Left ventricle myocardium inferior (tissue), 1 donor: ENCODE measurements at places on chromosomes 3 and 15. TPM values are rescaled to one million over a fixed set of nuclear protein-coding genes. Genes with fewer than 3 reads are reported as not detected.

DNA sequence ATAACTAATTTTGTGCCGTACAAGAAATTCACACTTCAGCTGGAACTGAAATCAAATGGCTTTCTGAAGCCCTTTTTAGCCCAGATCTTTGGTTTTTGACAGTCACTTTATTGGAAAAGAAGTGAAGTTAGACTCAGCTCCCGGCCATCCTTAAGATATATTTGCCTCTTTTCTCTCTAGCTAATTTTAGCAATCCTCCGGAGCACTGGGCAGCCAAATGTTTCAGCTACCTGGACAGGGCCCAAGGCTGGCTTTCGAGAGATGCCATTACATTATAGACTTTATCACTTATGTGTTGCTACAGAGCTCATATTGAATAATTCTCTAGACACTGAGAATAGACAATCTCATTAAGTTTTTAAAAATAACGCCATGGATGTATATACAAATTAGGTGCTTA is 28.5 kb upstream of the RPL39L start:
- no peaks in the 10 kb centered on the region for H3K36me3 ChIP-seq
- peaks cover 30% of the 10 kb centered on the region for H3K4me1 ChIP-seq
- H3K4me3 ChIP-seq, result no peak overlapping the region
- DNase-seq, result peak; percentile 45

- DNase-seq, result no peak
- H3K4me1 ChIP-seq, result no peaks in the 10 kb centered on the region
- no peaks in the 10 kb centered on the region for H3K36me3 ChIP-seq
These were observed 52.8 kb downstream of the SOX2 start for GRCh38 chr3:181764544-181764943.

GRCh38 chr15:19987389-19988048 is 554.1 kb downstream of the GOLGA6L6 start:
- DNase-seq, result no peak
- H3K4me3 ChIP-seq, result no peak overlapping the region
- H3K27ac ChIP-seq, result no peak overlapping the region

Gene SUSD5
- total RNA-seq, result 0.80 TPM

GRCh38 chr3:141384157-141384556 is 15.9 kb downstream of the ZBTB38 start:
- H3K4me3 ChIP-seq, result no peak overlapping the region
- H3K27ac ChIP-seq, result no peak overlapping the region
- peaks cover 35% of the 10 kb centered on the region for H3K4me1 ChIP-seq
- DNase-seq, result no peak
- no peaks in the 10 kb centered on the region for H3K27me3 ChIP-seq

DNA sequence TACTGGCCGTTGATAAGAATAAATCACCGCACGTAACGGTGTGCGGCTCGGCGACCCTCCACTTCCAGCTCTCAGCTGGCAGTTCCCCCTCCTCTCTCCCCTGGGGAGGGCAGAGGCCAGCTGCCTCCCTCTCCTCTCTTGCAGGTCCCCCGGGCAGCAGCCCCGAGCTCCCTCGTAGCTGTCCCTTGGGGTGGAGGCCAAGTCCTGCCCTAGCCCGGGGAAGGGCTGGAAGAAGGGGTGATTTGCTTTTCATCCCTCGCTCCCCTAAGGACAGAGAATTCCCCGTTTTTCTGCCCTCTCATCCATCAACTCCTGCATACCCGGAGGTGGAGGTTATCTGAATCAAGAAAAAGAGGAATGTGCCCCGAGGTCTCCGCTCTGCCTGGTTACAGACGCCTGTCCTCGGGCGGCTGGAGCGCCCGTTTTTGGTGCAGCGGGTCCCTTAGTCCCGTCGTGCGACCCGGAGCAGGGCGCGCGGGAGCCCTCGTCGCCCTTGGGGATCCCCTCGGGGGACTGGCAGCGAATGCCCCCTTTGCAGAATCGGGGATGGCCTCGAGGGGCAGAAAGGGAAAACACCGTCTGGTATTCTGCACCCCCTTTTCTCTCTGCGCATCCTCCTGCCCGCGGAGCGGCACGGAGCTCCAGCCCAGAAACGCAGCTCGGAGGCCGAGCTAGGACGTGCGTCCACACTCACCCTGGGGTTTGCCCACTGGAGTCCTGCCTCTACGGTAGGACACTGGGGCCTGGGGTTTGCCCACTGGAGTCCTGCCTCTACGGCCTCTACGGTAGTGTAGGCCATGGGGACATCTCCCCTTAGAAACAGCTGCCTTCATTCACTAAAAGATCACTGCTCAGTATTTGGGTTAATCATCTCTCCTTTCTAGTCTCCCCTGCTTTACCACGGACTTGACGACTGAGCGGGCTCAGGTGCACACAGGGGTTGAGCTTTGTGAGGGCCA is 2.2 kb downstream of the PTPRG start:
- H3K27me3 ChIP-seq, result no peaks in the 10 kb centered on the region
- peak overlapping the region; percentile 85 for H3K4me3 ChIP-seq
- H3K4me1 ChIP-seq, result peaks cover 86% of the 10 kb centered on the region
- no peak for DNase-seq
- H3K36me3 ChIP-seq, result no peaks in the 10 kb centered on the region

DNA sequence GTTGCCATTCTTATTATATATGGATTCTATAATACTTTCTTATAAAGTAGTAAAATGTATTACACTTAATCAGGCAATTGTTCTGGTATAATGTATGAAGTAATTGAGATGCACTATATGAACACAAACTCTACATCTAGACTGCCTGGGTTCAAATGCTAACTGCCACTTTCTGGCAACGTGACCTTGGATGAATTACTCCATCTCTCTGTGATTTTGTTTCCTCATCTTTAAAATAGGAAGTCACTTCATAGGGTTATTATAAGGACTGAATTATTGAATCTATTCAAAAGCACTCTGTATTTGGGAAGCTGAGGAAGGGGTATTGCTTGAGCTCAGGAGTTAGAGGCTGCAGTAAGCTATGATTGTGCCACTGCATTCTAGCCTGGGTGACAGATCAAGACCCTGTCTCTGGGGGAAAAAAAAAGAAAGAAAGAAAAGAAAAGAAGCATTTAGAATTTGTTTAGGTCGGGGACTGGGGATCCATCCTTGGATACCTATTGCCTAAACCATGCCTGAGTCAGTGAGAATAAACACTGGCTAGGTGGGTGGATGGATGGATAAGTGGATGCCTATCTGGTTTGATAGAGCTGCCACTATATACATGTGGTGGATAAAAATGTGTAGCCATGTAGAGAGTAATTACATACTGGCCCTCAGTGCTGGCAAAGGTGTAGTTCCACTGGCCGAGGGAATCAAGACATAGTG is 2.5 kb downstream of the TM4SF1 start:
- peaks cover 74% of the 10 kb centered on the region for H3K4me1 ChIP-seq
- peaks cover 53% of the 10 kb centered on the region for H3K36me3 ChIP-seq
- no peak for DNase-seq
- no peaks in the 10 kb centered on the region for H3K27me3 ChIP-seq

DNA sequence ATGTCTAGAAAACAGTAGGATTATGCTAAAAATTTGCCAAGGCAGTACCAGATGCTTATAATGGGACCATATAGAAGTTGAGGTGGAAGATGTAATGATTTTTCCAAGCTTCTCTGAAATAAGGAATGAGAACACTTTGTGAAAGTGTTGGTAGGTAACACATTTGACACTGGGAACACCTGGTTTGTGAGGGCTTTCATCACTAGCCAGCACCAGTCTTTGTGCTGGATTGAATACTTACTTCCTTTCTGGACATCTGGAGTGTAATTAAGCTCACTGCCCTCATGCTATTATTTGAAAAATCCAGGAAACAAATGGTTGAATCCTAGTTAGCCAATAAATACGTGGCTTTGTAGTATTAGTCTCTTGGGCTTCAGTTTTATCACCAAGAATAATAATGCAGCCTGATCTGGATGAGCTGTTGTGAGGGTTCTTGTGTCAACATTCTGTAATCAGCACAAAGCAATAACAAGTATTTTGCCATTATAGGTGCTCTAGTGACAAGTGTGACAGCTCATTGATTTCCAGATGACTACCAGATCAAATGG is 12.9 kb downstream of the CCDC80 start:
- H3K4me3 ChIP-seq, result no peak overlapping the region
- no peak for DNase-seq
- H3K4me1 ChIP-seq, result no peaks in the 10 kb centered on the region
- no peaks in the 10 kb centered on the region for H3K27me3 ChIP-seq
- H3K36me3 ChIP-seq, result no peaks in the 10 kb centered on the region

Gene KY
- total RNA-seq, result 12.1 TPM

Gene TOP2B
- 101 TPM for total RNA-seq

Gene RASL12
- 12.9 TPM for total RNA-seq

DNA sequence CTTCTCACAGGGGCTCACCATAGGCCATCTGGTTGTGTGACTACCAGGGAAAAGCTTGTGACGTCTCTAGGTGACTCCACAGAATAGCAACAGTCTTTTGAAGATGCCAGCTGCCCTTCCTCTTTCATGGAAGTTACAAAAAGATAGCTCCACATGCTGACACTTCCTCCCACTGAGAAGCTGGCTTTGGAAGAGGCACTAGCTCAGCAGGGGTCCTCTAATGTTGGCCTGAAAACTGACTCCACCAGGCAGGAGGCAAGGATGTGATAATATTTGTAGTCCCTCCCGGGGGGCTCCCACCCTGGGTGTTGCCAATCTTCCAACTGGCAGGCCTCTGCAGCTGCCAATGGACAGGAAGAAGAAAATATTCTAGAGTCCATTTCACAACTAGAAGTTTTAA is 343.5 kb downstream of the NEK10 start:
- no peak overlapping the region for H3K27ac ChIP-seq
- H3K27me3 ChIP-seq, result no peaks in the 10 kb centered on the region
- DNase-seq, result no peak
- H3K36me3 ChIP-seq, result no peaks in the 10 kb centered on the region
- no peak overlapping the region for H3K4me3 ChIP-seq

GRCh38 chr3:26291840-26292239 is 330.7 kb upstream of the LRRC3B start:
- H3K4me3 ChIP-seq, result no peak overlapping the region
- H3K4me1 ChIP-seq, result no peaks in the 10 kb centered on the region
- no peaks in the 10 kb centered on the region for H3K27me3 ChIP-seq
- DNase-seq, result no peak
- H3K36me3 ChIP-seq, result no peaks in the 10 kb centered on the region

- DNase-seq, result no peak
- H3K4me3 ChIP-seq, result no peak overlapping the region
- no peaks in the 10 kb centered on the region for H3K27me3 ChIP-seq
- H3K36me3 ChIP-seq, result no peaks in the 10 kb centered on the region
These were observed 945.0 kb upstream of the CFAP20DC start for GRCh38 chr3:59994732-59995304.

Gene PLA2G4D
- total RNA-seq, result not detected

DNA sequence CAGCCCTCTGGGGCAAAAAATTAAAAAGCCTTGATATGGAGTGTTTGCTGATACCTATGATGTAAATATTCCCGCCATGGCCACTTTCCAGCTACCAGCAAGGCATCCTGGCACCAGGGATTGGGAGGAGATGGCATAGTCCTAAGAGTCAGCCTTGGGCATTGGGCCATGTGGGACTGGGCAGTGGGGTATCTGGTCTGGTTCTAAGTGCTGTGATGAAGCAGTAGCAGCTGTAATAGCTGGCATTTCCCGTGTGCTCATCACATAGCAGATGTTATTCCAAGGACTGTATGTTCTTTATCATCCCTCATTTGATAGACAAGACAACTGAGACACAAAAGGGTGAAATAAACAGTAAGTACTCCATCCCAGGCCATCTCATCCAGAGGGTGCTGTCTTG is 6.9 kb upstream of the SACM1L start:
- DNase-seq, result no peak
- peaks cover 43% of the 10 kb centered on the region for H3K4me1 ChIP-seq
- H3K27me3 ChIP-seq, result no peaks in the 10 kb centered on the region

Gene DUOXA2
- not detected for total RNA-seq

Gene PLSCR5
- total RNA-seq, result not detected

Gene CEP152
- total RNA-seq, result 1.3 TPM

DNA sequence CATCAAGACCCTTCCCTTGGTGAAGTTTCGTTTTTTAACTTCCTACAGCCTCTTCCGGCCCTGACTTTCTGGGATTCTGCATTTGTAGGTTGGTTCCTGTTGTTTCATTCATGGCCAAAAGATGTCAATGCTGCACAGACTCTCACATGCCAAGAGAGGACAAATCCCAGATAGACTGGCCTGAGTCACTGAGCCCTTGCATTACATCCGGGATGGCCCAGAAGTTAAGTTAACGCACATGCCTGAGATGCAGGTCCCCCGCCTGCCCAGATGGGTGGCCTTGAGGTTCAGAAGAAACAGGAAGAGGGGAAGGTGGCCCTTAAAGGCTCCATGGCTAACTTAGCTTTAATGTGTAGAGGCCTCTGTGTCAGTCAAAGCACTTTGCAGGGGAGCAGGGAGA is 51.6 kb upstream of the SRGAP3 start:
- no peak overlapping the region for H3K27ac ChIP-seq
- no peaks in the 10 kb centered on the region for H3K36me3 ChIP-seq
- DNase-seq, result no peak
- H3K4me3 ChIP-seq, result no peak overlapping the region

DNA sequence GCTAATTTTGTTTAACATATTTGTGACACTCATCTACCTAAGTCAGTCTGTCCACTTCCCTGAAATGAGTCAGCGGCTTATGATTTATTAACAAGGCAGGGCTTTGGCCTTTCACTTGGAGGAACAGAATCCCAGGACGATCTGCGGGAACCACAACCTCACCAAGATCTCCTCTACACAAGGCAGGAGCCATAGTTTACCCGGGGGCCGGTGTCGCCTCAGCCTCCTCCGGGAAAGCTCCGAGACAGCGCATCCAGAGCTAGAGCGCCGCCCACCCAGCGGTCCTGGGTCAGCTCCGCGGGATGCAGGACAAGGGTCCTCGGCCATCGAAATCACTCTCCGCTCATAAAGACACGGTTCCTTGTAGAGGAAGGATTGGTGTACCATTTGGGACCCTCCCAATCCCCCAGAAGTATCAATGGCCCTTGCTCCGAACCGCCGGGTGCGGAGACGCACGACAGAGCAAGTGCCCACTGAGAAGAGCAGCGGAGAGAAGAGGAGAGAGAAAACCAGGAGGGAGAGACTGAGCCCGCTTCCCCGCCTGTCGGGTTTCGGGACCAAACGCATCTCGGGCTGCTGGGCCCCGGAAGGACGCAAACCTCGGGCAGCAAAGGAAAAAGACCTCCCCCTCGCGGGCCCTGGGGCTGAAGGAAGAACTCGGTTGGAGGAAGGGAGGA is 13.1 kb upstream of the ALCAM start:
- H3K36me3 ChIP-seq, result no peaks in the 10 kb centered on the region
- no peaks in the 10 kb centered on the region for H3K4me1 ChIP-seq
- H3K27me3 ChIP-seq, result peaks cover 52% of the 10 kb centered on the region

Gene CYP1A1
- total RNA-seq, result 0.41 TPM

- H3K4me1 ChIP-seq, result no peaks in the 10 kb centered on the region
- no peak overlapping the region for H3K4me3 ChIP-seq
- no peaks in the 10 kb centered on the region for H3K27me3 ChIP-seq
- no peaks in the 10 kb centered on the region for H3K36me3 ChIP-seq
- H3K27ac ChIP-seq, result no peak overlapping the region
These were observed 90.0 kb upstream of the LRTM1 start for GRCh38 chr3:55017876-55018275.

GRCh38 chr3:170022336-170022735 is 15.5 kb upstream of the GPR160 start:
- no peak overlapping the region for H3K4me3 ChIP-seq
- no peak overlapping the region for H3K27ac ChIP-seq
- no peaks in the 10 kb centered on the region for H3K36me3 ChIP-seq
- H3K27me3 ChIP-seq, result peaks cover 11% of the 10 kb centered on the region

Gene RETNLB
- total RNA-seq, result not detected

Gene RTP1
- total RNA-seq, result not detected

GRCh38 chr3:134623615-134624245 is 27.1 kb downstream of the KY start:
- H3K27ac ChIP-seq, result no peak overlapping the region
- H3K36me3 ChIP-seq, result peaks cover 18% of the 10 kb centered on the region
- H3K4me1 ChIP-seq, result no peaks in the 10 kb centered on the region
